ENCODE measurements at places on chromosomes 3 and 15. TPM values are rescaled to one million over a fixed set of nuclear protein-coding genes. Genes with fewer than 3 reads are reported as not detected.

The DLL4 gene
- not detected for polyA plus RNA-seq

The FOXL2NB gene
- not detected for polyA plus RNA-seq

The EFCC1 gene
- polyA plus RNA-seq, result not detected

The SMCO1 gene
- polyA plus RNA-seq, result not detected

The DPPA4 gene
- 0.26 TPM for polyA plus RNA-seq

The GOLGA8G gene
- not detected for polyA plus RNA-seq

The LTK gene
- 0.11 TPM for polyA plus RNA-seq

The CCR9 gene
- polyA plus RNA-seq, result 0.52 TPM

The SEMA5B gene
- polyA plus RNA-seq, result not detected

The HAPLN3 gene
- polyA plus RNA-seq, result 1.3 TPM

The MST1R gene
- polyA plus RNA-seq, result 2.2 TPM

The SYNM gene
- not detected for polyA plus RNA-seq

Measured in GM12878 (cell line).